ENCODE measurements at places on chromosomes 2 and 18.

DNA sequence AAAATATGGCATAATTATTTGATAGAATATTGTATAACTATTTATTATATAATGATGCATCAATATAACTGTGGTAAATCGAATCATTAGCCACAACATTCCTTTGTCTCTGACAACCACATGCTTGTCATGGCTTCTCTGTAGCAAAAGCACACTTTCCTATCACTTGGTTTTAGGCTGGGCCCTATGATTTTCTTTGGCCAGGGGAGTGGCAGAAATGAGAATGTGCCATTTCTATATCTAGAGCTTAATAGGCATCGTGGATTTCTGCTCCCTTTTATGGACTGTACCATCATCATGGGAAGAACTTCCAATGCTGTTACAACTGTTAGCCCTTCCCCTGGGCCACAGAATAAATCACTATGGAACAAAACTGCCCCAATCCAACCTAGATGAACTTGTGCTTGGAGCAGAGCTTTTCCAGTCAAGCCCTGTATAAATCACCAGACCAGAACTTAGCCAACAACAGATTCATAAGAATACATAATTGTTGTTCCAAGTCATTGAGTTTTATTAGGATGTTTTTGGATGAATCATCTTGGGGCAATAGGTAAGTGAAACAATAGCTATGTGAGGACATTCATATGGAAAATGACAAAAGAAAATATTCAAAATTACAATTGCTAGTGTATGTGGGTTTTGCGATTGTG, 715.8 kb downstream of the ERBB4 start:
- DNase-seq: no peak

DNA sequence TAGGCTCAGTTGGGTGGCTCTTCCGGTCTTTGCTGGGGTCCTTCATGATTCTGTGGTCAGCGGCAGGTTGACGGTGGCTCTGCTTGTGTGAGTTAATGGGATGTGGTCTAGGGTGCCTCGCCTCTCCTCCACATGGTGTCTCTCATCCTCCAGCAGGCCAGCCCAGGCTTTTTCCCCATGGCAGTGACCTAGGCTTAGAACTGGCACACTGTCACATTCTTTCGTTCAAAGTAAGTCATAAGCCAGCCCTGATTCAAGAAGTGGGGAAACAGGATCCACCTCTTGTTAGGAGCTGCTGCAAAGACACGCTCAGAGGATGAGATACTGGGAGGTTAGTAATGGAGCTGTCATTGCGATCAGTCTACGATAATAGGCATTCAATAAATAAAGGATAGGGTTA, 46.0 kb upstream of the CTIF start:
- DNase-seq: no peak

GRCh38 chr2:50602636-50603327, 429.1 kb downstream of the NRXN1 start:
- DNase-seq: no peak

DNA sequence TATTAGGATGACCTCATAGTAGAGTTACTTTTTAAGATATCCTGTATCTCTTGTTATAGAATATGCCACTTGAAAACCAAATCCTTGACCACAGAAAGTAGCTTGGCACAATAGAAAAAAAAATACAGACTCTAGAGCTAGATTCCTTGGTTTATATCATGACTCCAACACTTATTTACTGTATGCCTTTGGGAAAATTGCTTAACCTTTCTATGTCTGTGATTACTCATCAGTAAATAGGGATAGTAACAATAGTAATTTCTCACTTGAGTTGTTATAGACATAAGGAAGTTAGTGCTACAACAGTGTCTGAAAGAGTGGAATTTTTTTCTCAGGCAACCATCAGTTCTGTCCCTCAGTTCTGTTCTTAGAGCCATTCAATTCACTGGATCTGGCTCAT, 193.8 kb downstream of the GULP1 start:
- DNase-seq: no peak

- DNase-seq: no peak
Measured at GRCh38 chr2:196105951-196106350, 37.3 kb upstream of the DNAH7 start.

DNA sequence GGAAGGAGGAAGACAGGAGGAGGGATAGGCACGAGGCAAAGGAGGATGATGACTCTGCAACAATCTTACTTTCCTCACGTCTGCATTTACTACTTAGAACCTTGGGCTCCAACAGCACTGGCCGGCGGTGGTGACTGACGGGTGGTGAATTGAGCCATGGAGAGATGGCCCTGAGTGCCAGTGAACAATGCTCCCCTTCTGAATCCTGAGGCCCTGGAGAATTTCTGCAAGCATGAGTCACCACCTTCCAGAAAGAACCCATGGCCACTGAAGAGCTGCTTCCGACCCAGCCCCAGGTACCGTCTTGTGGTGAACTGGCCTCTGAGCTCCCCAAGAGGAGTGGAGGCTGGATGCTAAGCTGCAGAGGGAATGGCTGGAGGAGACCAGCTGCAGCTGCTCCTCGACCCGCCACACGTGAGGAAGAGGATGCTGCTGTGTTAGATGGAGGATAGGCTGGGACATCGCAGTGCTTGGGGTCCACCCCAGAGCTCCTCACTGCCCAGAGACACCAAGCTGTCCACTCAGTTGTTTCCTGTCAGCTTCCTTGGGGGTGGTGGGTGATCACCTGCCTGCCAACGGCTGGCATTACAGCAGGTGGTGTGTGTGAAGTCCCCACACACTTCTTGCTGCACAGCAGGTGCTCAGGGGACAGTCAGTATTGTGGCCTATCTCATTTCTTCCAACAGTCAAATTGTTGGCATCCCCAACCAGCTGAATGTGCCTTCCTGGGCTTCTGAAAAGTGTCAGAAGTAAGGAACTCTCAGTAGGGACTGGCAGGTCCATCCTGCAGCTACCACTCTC, 186.5 kb upstream of the ID2 start:
- DNase-seq: no peak

GRCh38 chr2:181466661-181467576, 9.7 kb downstream of the ITGA4 start:
- DNase-seq: peak; percentile 63
